ENCODE measurements at places on chromosomes 6 and 20.

- DNase-seq = no peak
These were observed 57.0 kb downstream of the UBE3D start for GRCh38 chr6:83008626-83009025.

DNA sequence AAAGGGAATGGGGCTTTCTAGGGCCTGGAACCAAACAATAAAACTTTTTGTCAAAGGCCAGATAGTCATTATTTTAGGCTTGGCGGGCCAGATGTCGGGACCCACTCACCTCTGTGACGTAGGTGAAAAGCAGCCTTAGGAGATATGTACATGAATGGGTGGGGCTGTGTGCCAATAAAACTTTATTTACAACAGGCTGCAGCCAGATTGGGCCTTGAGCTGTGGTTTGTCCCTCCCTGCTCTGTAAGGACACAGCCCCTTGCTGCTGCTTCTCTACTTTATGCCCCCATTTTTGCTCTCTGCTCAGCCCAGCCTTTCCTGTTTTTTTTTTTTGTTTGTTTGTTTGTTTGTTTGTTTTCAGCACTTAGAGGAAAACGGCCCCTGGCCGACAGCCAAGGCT, 32.7 kb downstream of the CDH4 start:
- DNase-seq = no peak

GRCh38 chr6:1912731-1913130, 303.0 kb downstream of the FOXC1 start:
- no peak for DNase-seq

DNA sequence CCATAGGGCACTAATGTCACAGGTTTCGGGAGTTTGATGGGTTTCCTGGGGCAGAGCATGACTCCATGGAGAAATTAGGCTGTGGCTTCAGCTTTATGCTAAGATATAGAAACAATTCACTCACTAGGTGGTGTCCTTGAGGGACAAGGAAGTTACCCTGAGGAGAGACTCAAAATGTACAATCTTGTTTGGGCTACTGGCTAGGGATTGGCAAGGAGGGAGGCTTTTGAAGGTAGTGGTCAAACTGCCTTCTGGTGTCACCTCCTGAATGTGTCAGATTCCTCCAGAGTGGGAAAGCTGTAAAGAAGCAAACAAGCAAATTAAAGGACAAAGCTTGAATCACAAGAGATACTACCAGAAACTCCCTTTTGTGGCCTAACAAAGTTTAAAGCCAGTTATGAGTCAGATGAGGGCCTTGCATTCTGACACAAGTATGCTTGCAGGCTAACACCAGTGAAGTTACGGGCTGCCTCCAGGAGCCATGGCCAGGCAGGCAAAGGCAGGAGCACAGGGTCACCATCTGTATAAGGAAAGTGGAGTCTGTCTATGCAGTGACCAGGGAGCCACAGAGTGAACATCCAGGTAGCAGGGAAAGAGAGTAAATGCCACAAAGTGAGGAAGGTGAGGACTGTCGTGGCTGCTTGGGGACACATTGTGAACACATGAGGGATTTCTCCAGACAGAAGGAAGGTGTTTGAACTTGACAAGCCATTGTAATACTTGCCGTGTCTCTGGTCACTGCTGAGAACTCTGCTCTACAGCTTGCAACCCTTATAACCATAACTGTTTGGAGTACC, 107.7 kb upstream of the DTNBP1 start:
- no peak for DNase-seq

GRCh38 chr6:53424300-53424699, 75.5 kb upstream of the ELOVL5 start:
- DNase-seq = no peak

- DNase-seq = peak; percentile 93
These were observed 11.3 kb downstream of the STMN3 start for GRCh38 chr20:63641792-63642523.

- DNase-seq = no peak
These were observed 1557.5 kb downstream of the GRIK2 start for GRCh38 chr6:102950967-102951366.

DNA sequence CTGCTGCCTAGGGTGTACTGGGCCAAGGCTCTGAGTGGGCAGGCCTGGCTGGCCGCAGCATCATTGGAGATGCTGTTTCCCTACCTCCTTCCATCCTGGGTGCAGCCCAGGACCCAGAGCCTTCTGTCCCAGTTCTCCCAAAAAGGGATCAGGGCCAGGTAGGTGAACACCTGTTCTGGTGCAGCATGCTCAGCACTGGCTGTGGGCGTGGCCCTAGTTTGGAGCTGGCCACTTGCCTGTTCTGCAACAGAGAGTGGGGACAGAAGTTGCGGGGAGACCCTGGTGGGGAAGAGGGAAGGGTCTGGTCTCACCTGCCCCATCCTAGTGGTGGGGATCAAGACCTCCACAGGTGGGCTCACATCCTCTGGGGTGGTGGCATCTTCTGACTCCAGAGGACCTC, 1.4 kb upstream of the ARMC12 start:
- no peak for DNase-seq

- DNase-seq = no peak
These were observed 7.6 kb downstream of the BPIFB2 start for GRCh38 chr20:33015114-33015484.

DNA sequence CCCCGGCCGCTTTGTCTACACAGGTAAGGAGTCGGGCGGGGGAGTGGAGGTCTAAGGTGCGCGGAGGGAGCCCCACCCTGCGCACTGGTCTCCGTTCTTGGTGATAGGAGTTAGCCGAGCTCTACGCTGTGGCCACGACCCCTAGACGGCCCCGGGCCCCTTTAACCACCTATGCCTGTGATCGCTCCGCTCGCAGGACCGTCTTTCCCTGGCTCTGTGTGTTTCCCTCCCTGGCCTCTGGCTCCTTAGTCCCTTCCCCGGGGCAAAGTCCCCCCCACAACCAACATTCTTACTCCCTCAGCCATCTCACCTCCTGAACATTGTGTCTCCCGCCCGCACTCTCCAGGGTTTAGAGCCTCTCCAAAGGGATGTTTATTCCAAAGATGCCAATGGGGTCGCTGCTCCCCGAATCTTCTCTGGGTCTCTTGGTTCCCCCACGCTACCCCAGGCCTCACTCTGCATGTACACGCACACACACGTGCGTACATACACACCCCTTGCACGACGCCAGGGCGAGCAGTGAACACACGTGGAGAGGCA, 50.4 kb downstream of the CPXM1 start:
- no peak for DNase-seq

DNA sequence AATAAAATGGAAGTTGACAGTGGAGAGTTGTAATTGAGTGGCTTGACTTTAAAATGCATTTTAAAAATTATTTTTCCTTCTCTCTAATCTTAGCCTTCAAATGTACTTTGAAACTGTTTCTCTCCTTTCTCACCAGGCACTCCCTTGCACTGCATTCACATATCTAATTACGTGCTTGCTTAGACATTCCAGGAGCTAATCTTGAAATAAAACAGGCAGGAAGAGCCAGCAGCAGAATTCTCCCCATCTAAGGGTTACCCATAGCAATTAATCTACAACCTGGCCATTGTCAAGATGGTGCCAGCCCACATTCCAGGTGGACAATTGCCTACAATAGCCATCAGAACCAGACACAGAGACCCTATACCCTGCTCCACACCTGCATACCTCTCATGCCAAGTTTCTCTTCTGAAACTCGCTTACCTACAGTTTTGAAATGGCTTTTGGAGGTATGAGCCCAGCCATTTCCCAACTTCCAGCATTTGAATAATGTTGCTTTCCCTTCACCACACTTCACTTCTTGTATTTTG, 167.6 kb upstream of the GJE1 start:
- no peak for DNase-seq

DNA sequence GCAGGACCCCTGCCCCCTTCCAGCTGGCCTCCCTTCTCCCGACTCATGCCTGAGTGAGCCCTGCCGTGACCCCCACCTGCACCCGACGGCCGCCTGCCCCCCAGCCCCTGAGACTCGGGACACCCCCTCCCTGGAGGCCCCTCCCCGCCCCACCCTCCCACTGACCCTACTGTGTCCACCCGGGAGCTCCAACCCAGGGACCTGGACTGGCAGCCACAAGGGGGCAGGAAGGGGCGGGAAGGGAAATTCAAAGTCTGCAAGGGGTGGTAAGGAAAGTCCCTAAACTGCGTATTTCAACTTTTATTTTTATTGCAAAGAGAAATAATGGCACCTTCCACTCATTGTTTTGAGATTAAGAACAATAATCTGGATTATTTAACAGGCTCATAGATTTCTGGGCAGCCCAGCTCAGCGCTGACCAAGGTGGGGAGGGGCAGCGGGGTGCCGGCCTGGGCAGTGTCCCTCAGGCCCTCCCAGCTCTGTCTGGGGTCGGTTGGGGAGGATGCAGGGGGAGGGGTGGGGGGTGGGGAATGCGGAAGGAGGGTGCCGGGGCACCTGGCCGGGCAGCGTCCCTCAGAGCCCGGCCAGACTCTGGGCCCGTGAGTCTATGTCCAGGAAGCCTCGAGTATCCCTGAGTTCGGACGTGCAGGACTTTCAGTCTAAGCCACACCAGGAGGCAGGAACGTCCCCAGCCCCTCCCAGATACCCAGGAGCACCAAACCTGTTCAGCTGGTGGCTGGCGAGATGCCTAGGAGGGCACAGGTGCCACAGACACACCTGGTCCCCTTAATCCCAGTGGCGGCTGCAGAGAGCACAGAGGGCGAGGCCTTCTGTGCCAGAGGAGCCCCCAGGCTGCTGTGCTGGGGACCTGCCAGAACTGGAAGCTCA, 1.3 kb upstream of the PTK6 start:
- no peak for DNase-seq

- DNase-seq = no peak
These were observed 37.0 kb upstream of the ENPP1 start for GRCh38 chr6:131770776-131771175.

- DNase-seq = no peak
These were observed 157.0 kb downstream of the GJA1 start for GRCh38 chr6:121592261-121592935.

DNA sequence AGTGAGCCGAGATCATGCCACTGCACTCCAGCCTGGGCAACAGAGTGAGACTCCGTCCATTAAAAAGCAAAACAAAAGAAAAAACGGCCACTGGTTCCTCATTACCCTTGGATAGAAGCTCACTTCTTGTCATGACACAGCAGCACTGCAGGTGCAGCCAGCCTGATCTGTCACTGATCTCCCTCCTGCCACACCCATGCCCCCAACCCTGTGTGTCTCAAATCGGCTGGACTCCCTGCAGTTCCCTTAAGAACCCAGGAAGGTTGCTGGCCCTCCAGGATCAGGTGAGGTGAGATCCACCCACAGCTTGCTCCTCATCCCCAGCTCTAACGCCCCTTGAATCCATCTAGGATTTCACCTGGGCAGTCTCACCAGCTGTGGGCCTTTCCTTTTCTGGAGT, 26.3 kb upstream of the NNAT start:
- DNase-seq = no peak

DNA sequence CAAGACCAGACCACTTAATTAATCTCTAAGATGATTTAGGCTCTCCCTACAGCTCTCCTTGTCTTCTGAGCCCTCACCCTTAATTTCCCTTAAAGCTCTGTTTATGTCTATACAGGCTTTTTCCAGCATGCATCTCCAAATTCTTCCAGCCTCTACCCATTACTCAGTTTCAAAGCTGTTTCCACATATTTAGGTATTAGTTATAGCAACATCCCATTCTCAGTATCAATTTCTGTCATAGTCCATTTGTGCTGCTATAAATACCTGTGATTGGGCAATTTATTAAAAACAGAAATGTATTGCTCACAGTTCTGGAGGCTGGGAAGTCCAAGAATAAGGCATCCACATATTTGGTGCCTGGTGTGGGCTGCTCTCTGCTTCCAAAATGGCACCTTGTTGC, 2.3 kb upstream of the SERPINB1 start:
- DNase-seq = no peak

- DNase-seq = no peak
These were observed 155.5 kb upstream of the PMEPA1 start for GRCh38 chr20:57865266-57865665.

DNA sequence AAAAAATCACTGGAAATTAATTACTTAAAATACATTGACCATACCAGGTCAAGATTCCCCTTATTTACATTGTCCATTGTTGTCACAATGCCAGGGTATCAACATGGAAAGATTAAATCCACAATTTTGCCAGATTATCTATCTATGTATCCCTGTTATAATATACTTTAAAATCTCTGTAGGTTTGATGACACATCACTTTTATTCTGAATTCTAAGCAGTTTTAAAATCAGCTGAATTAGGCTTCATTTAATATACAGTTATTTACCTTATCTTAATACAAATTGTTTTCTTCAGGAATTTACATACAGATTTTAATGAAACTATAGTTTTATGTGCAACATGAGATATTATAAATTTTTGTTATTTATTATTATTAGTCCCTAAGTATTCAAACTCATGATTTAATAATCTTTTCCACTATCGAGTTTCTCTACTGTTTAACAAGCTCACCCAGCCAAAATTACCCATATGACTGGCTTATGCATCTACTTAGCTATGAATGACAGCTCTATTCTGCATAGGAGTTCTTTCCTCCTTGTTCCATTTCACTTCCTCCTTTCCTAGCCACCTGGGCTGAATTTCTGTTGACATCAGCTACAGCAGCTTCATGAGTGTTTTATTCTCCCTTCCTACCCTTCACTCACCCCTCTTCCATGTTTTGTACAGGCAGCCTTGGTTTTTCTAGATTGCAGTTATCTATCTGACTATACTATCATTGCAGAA, 654.2 kb upstream of the MAP3K7 start:
- DNase-seq = no peak

DNA sequence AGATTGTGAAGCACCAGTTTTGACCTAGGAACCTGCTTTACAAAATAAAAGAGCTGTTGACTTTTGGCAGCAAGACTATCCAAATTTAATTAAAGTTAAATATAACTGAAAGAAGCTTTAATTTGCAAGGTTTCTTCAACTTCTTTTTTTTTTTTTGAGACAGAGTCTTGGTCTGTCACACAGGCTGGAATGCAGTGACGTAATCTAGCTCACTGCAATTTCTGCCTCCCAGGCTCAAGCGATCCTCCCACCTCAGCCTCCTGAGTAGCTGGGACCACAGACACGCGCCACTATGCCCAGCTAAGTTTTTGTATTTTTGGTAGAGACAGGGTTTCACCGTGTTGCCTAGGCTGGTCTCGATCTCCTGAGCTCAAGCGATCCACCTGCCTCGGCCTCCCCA, 13.7 kb upstream of the CSE1L start:
- DNase-seq = no peak

GRCh38 chr6:72589096-72589495, 32.8 kb upstream of the KCNQ5 start:
- DNase-seq = no peak

- DNase-seq = no peak
These were observed 75.3 kb downstream of the TULP4 start for GRCh38 chr6:158387578-158387977.

DNA sequence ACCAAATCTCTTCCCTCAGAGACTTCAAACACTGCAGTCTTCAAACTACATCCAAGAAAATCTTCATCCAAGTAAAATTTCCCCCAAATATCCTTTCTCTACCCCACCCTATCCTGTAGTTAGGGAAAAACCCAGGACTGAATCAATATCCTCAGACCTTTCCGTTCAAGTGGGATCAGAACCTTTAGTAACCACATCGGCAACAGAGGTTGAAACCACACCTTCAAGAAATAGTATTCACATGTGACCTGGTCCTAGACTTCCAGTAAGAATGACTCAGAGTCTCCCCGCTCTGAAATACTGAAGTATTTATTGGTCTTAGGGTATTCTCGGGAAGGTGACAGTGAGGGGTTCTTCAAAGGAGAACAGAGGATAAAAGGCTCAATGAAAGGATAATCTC, 8.7 kb downstream of the HLA-DPA1 start:
- DNase-seq = no peak
